NCI-H69 (cell line): ENCODE measurements at places on chromosomes 5 and 9.

GRCh38 chr5:76404223-76405211 is 1.4 kb downstream of the IQGAP2 start:
- DNase-seq, result no peak

DNA sequence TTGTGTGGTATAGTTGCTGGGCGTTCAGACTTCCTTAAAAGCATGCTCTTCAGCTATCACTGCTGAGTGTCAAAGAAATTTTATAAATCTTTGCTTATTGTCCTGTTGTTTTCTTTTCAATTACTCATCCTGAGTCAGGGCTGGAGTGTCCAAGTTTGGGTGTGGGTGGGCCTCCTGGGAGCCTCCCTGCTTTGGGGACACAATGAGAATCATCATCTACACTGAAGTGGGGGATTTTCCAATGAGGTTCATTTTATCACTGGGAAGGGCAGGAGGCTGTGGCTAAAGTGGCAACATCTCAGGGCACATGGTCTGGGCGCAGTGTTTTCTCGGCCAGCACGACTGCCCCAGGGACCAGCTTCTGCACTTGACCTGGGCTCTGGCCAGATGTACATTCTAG is 19.5 kb downstream of the GFPT2 start:
- no peak for DNase-seq

- DNase-seq, result no peak
Measured at GRCh38 chr5:136143312-136143711, 10.7 kb downstream of the SMAD5 start.

DNA sequence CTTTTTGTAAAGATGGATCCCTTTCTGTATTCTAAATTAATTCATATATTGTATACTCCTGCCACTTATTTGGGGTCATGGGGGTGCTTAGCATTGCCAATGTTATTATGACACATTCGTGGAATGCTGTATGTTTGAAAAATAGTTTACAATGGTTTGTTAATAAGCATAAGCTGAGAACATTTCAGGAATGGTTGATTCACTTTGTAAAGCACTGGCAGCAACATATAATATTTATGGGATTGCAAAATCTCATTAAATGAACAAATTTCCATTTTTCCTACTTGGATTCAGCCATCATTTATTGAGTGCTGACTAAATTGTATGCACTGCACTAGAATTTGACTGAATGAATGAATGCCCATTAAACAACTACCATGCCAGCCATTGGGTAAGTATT is 215.2 kb upstream of the KLF4 start:
- no peak for DNase-seq
